Natural killer cell (primary cell): ENCODE measurements at places on chromosomes 7 and 10. TPM values are rescaled to one million over a fixed set of nuclear protein-coding genes. Genes with fewer than 3 reads are reported as not detected.
A peak's percentile ranks its signal among the peaks of the same experiment; 100 is the strongest.

The AOAH gene
- 403 TPM for total RNA-seq

The PNLIPRP1 gene
- not detected for total RNA-seq

The CFAP43 gene
- total RNA-seq = 0.16 TPM

The STEAP1B gene
- total RNA-seq = not detected

The CAMK1D gene
- 44.2 TPM for total RNA-seq

The KAZALD1 gene
- total RNA-seq = not detected

The ZNF365 gene
- total RNA-seq = 8.0 TPM

The ZCCHC24 gene
- total RNA-seq = 2.8 TPM

The ZKSCAN1 gene
- 62.5 TPM for total RNA-seq

The JCAD gene
- total RNA-seq = not detected

The LRMDA gene
- total RNA-seq = 2.1 TPM

The GTF2IRD1 gene
- not detected for total RNA-seq

The PIK3CG gene
- 78.2 TPM for total RNA-seq

- no peak overlapping the region for H3K4me3 ChIP-seq
- no peaks in the 10 kb centered on the region for H3K27me3 ChIP-seq
- no peak overlapping the region for H3K27ac ChIP-seq
- H3K4me1 ChIP-seq = no peaks in the 10 kb centered on the region
- no peak for DNase-seq
Measured at GRCh38 chr10:107701943-107702342, 537.4 kb upstream of the SORCS1 start.

GRCh38 chr10:13567030-13567429 lies 19.7 kb upstream of the PRPF18 start:
- H3K27me3 ChIP-seq = no peaks in the 10 kb centered on the region
- H3K36me3 ChIP-seq = no peaks in the 10 kb centered on the region
- H3K4me1 ChIP-seq = no peaks in the 10 kb centered on the region
- H3K27ac ChIP-seq = no peak overlapping the region
- H3K4me3 ChIP-seq = no peak overlapping the region

- no peaks in the 10 kb centered on the region for H3K27me3 ChIP-seq
- no peak overlapping the region for H3K27ac ChIP-seq
- DNase-seq = no peak
- H3K4me3 ChIP-seq = no peak overlapping the region
- H3K4me1 ChIP-seq = no peaks in the 10 kb centered on the region
Measured at GRCh38 chr7:111150709-111151108, 59.8 kb downstream of the LRRN3 start.

- no peak overlapping the region for H3K27ac ChIP-seq
- no peak overlapping the region for H3K4me3 ChIP-seq
- H3K4me1 ChIP-seq = no peaks in the 10 kb centered on the region
- DNase-seq = no peak
Measured at GRCh38 chr7:148212731-148213130, 377.8 kb upstream of the C7orf33 start.

GRCh38 chr10:69345402-69345801 lies 67.1 kb downstream of the HK1 start:
- peak overlapping the region; percentile 58 for H3K27ac ChIP-seq
- no peaks in the 10 kb centered on the region for H3K27me3 ChIP-seq
- H3K4me3 ChIP-seq = no peak overlapping the region
- DNase-seq = no peak
- H3K4me1 ChIP-seq = peaks cover 37% of the 10 kb centered on the region
- peaks cover 15% of the 10 kb centered on the region for H3K36me3 ChIP-seq

GRCh38 chr10:10610171-10610570 lies 407.5 kb upstream of the CELF2 start:
- H3K4me3 ChIP-seq = no peak overlapping the region
- DNase-seq = no peak
- no peaks in the 10 kb centered on the region for H3K27me3 ChIP-seq
- no peaks in the 10 kb centered on the region for H3K36me3 ChIP-seq
- H3K4me1 ChIP-seq = no peaks in the 10 kb centered on the region
- no peak overlapping the region for H3K27ac ChIP-seq

DNA sequence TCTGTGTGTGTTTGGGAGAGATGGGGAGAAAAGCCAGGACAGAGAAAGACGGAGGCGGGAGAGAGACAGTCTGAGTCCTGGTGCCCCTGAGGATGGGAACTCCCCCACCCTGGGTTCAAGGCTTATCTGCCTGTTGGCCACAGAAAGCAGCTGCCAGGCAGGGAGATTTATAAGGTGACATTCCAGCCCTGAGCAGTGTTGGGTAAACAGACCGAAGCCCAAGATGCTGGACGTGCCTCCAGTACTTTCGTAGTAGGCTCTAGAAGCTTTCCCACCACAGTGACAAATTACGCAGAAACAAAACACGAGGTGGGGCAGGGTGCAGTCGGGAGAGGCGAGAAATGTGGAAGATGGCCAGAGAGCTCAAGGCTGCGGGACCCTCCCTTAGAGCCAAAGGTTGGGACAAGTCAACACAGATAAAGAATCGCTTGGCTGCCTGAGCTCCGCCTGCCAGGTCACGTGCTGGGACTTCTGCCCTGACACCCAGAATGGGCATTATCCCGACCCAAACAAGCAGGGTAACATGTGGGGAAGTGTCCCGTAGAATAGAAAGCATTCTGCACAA lies 41.1 kb downstream of the CCDC3 start:
- H3K27me3 ChIP-seq = no peaks in the 10 kb centered on the region
- DNase-seq = no peak
- no peaks in the 10 kb centered on the region for H3K36me3 ChIP-seq

GRCh38 chr7:41826641-41827040 lies 123.8 kb upstream of the INHBA start:
- H3K27ac ChIP-seq = no peak overlapping the region
- H3K27me3 ChIP-seq = no peaks in the 10 kb centered on the region
- H3K36me3 ChIP-seq = no peaks in the 10 kb centered on the region
- H3K4me1 ChIP-seq = no peaks in the 10 kb centered on the region

- no peaks in the 10 kb centered on the region for H3K36me3 ChIP-seq
- H3K27ac ChIP-seq = no peak overlapping the region
- H3K4me3 ChIP-seq = no peak overlapping the region
- H3K4me1 ChIP-seq = no peaks in the 10 kb centered on the region
- no peak for DNase-seq
Measured at GRCh38 chr7:114740941-114741340, 181.0 kb upstream of the MDFIC start.

DNA sequence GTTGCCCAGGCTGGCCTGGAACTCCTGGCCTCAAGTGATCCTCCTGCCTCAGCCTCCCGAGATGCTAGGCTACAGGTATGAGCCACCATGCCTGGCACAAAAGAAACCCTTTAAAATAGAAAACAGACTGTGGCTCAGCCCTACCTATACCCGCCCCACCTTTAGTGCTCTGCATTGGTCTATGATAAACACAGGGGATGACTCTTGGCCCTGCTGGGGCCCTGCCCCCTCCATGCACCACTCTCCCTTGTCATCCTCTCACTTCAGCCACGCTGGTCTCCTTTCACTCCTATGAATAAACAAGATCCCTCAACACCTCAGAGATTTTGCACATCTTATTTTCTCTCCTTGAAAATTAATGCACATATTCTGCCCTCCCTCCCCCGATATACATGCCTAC lies 251.4 kb upstream of the KLF14 start:
- H3K27me3 ChIP-seq = no peaks in the 10 kb centered on the region
- H3K36me3 ChIP-seq = peaks cover 4% of the 10 kb centered on the region
- H3K27ac ChIP-seq = peak overlapping the region; percentile 73
- no peak overlapping the region for H3K4me3 ChIP-seq
- no peak for DNase-seq
- peaks cover 38% of the 10 kb centered on the region for H3K4me1 ChIP-seq
